ENCODE measurements at places on chromosomes 11 and 22. TPM values are rescaled to one million over a fixed set of nuclear protein-coding genes. Genes with fewer than 3 reads are reported as not detected.

The TP53I11 gene
- 33.4 TPM for total RNA-seq

The HSPB2 gene
- 1.0 TPM for total RNA-seq

The ART1 gene
- not detected for total RNA-seq

DNA sequence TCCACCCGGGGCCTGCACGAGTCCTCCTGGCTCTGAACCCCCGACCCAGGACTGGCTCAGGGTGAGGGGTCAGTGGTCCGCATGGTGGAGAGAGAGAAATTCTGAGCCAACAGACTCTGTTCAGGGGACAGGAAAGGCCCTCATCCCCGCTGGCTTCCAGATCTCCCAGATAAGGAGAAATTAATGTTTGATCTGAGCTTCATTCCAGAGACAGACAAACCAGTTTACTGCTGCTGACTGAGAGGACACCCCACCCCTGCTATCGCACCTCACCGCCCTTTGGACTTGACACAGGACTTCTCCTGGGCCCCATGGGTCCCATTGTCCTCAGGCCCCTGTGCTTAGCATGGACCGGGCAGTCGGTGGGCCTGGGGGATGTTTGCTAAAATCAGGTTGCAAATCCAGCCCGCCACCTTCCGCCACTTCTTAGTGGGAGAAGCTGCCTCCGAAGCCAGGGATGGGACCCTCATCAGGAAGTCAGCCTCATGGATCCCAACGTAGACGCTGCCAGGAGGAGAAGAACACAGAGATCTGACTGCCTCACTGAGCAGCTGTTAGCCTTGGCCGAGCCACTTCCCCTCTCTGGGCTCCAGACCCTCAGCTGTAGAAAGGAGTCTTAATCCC lies 11.2 kb upstream of the UPK3A start:
- no peak overlapping the region for H3K4me3 ChIP-seq
- peaks cover 13% of the 10 kb centered on the region for H3K27me3 ChIP-seq
- peaks cover 8% of the 10 kb centered on the region for H3K4me1 ChIP-seq
- no peak for DNase-seq
- H3K36me3 ChIP-seq: no peaks in the 10 kb centered on the region

GRCh38 chr22:26169315-26170111 lies at the start of gene SEZ6L:
TSS of gene SEZ6L (plus strand) at chr22:26169462. CDS start at chr22:26169670, 208 bp downstream.
- H3K4me1 ChIP-seq: peaks cover 16% of the 10 kb centered on the region
- H3K36me3 ChIP-seq: no peaks in the 10 kb centered on the region
- DNase-seq: peak; percentile 79
- peaks cover 65% of the 10 kb centered on the region for H3K27me3 ChIP-seq
- no peak within 1 kb of the TSS for H3K27ac ChIP-seq

DNA sequence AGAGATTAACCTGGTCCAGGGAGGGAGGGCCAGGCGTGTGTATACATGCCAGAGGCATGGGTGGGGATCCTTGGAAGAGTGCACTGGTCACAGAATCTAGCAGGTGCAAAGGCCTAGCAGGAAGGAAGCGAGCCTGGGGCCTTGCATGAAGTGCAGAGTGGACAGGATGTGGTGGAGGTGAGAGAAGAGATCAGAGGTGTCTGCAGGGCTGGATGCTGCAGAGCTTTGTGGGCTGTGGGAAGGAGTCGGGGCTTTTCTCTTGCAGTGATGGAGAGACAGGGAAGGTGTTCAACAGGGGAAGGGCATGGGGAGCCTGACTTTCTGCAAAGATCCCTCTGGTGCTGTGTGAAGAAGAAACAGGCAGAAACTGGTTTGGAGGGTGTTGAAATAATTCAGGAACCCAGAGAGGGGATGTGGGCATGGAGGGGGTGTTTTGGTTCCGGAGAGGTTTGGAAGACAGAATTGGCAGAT lies 2.5 kb upstream of the TPST2 start:
- H3K27ac ChIP-seq: no peak overlapping the region
- H3K36me3 ChIP-seq: peaks cover 3% of the 10 kb centered on the region
- H3K4me1 ChIP-seq: peaks cover 25% of the 10 kb centered on the region
- H3K4me3 ChIP-seq: no peak overlapping the region
- DNase-seq: no peak
- no peaks in the 10 kb centered on the region for H3K27me3 ChIP-seq

DNA sequence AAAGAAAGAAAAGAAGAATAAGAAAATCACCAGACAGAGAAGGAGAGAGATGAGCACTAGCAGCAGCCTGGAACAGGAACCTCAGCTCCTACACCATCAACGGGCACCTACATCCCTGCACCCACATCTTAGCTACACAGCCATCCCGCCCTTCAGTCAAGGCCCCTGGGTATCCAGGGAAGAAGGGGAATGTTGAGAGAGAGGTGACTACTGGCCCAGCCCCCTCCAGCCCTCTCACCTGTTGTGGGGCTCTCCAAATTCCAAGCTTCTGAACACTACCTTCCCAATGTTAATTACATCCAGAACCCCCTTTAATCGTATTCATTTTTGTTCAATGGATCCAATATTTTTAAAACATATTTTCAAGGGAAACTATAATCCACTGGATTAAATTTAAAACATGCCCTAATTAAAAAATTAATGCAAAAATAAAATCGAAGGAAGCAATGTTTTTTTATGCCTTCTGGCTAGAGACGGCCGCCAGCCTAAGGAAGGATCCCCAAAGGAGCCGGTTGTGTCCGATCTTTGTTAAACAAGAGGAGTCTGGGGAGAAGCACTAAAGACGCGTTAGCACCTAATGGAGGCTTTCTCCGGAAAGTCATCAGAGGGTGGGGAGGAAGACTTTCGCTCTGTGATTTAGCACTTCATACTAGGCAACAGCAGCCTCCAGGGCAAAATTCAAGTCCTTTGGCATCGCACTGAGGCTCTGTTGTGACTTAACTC lies 9.5 kb downstream of the TPST2 start:
- peak overlapping the region; percentile 12 for H3K27ac ChIP-seq
- H3K36me3 ChIP-seq: no peaks in the 10 kb centered on the region
- H3K27me3 ChIP-seq: no peaks in the 10 kb centered on the region
- no peak overlapping the region for H3K4me3 ChIP-seq

GRCh38 chr11:15988693-15989231 lies 367.6 kb downstream of the SOX6 start:
- no peak overlapping the region for H3K27ac ChIP-seq
- no peaks in the 10 kb centered on the region for H3K36me3 ChIP-seq
- peak; percentile 85 for DNase-seq
- peaks cover 83% of the 10 kb centered on the region for H3K27me3 ChIP-seq

- no peak overlapping the region for H3K27ac ChIP-seq
- H3K36me3 ChIP-seq: no peaks in the 10 kb centered on the region
- no peak overlapping the region for H3K4me3 ChIP-seq
- no peaks in the 10 kb centered on the region for H3K27me3 ChIP-seq
These were observed 60.8 kb upstream of the CTSC start for GRCh38 chr11:88398372-88398771.

Data from GM23338 (cell line).